ENCODE measurements at places on chromosomes 4 and X.

- DNase-seq = no peak
Observed at GRCh38 chrX:37347420-37347819, 1.7 kb upstream of the PRRG1 start.

DNA sequence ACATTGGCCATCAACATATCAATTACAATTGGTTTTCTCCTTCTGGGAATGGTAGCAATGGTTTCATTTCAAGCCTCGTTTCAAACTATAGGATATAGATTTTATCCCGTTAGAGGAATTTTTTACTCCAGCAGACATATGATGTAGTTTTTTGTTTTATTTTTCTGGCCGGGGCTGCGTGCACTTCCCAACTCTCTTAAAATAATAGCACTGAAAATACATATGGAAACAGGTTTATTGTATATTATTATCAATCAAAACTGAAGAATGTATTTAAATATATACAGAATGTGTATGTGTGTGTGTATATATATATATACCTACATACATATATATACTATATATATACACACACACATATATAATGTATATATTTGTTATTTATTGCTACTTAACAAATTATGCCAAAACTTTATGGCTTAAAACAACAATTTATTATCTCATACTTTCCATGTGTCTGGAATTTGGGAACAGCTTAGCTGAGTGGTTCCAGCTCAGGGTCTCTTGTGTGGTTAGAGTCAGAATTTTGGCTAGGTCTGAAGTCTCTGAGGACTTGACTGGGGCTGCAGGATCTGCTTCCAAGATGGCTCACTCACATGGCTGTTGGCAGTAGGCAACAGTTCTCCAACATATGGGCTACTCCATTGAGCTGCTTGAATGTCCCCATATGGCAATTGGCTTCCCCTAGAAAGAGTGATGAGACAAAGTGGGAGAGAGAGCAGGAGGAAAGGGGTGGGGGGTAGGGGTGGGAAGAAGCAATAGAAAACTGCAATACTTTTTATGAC is 314.1 kb downstream of the PPP1R2C start:
- no peak for DNase-seq

DNA sequence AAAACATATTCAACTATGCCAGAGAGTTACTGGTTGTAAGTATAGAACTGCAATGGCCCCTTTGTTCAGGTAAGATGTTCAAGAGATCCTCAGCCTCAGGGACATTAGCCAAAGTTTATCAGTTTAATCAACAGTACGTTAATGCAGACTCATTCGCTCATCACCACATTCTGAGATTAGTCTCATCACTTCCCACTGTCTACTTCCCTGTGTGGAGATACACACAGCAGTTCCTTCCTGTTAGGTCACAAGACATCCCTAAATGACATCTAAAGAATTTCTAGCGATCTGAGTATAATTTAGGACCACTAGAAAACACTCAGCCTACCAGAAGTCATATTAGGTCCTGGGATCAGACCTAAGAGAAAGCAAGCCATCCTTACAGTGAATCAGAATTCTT is 10.4 kb downstream of the SLC10A7 start:
- no peak for DNase-seq

DNA sequence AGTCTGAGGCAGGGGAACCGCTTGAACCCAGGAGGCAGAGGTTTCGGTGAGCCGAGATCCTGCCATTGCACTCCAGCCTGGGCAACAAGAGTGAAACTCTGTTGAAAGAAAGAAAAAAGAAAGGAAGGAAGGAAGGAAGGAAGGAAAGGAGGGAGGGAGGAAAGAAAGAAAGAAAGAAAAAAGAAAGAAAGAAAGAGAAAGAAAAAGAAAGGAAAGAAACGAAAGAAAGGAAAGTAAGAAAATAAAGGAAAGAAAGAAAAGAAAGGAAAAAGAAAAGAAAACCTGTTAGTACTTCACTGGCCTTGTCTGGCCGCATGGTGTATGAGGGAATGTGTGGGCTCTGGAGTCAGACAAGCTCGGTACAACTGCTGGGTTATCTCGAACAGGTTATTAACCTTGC is 20.8 kb upstream of the MAGEA1 start:
- DNase-seq = no peak
